ENCODE measurements at places on chromosomes 7 and 10. TPM values are rescaled to one million over a fixed set of nuclear protein-coding genes. Genes with fewer than 3 reads are reported as not detected.

DNA sequence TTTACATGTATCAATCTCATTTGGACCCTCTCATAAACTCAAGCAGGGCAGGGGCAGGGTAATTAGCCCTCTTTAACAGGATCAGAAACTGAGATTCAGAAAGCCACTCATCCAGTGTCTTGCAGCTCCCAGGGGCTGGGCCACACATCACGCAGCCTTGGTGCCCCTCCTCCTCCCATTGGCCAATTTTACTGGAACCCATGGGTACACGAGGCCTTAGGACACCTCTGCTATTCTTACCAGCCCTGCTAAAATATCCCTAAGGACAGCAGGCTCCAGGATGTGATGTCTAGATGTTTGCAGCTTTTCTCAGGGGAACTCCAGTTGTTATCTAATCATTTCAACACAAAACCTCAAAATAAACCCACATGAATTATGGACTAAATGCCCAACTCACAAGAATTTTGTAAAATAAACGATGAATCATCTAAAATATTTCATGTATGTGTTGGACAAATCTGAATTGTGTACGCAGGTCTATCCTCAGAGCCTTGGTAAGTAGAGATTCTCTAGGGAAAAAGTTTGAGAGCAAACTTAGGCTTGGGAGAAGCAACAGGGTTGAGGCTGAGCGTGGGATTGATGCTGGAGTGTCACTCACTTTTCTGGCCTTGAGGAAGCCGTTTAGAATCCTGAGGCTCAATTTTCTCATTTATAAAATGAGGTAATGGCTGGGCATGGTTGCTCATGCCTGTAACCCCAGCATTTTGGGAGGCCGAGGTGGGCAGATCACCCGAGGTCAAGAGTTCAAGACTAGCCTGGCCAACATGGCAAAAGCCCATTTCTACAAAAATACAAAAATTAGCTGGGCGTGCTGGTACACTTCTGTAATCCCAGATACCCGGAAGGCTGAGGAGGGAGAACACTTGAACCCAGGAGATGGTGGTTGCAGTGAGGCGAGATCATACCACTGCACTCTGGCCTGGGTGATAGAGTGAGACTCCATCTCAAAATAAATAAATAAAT, 69.7 kb upstream of the TNS3 start:
- DNase-seq = no peak

DNA sequence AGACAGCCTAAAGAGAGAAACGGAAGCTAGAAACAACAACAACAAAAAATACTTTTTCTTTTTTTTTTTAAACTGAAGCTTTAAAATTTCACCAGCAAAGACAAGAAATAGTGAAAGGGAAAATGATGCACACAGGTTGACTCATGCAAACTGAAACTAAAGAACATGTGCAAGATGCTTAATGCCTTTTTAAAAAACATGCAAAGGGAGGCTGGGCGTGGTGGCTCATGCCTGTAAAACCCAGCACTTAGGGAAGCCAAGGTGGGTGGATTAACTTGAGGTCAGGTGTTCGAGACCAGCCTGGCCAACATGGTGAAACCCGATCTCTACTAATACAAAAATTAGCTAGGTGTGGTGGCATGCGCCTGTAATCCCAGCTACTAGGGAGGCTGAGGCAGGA, 15.1 kb upstream of the CUBN start:
- DNase-seq = no peak

GRCh38 chr7:28542410-28542809, 130.1 kb downstream of the CREB5 start:
- no peak for DNase-seq

DNA sequence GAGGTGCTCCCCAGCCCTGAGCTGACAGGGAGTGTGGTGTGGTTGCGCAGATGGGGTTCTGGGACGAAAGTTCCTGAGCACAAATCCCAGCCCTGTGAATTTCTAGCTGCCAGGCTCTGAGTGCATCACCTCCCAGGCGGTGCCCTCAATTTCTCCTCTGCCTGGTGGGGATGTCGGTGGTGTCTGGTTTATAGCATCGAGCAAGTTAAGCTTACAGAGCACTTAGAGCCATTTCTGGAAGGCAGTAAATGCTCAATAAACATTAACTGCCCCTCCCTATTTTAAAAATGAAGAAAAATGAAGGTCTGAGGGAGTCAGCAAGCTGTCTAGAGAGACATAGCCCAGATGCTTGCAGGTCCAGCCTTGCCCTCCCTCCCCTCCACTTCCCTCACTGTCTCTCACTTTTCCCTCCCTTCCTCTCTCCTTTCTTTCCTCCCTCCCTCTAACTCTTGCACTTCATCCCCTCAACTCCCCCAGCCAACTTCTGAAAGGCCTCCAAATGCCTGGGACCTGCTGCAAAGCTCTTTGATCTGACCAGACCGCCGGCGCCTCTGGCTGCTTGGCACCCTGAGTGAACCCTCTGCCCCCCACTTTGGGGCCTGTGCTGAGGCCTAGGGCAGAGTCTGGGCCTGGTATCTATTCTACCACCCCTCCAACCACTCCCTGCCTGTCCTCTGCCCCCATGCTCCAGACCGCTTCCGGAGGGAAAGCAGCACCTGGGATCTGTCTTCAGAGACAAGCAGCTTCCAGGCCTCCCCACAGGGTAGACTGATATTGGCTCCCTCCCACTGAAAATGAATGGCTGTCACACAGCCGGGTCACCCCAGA, 438.3 kb downstream of the RPS24 start:
- no peak for DNase-seq

DNA sequence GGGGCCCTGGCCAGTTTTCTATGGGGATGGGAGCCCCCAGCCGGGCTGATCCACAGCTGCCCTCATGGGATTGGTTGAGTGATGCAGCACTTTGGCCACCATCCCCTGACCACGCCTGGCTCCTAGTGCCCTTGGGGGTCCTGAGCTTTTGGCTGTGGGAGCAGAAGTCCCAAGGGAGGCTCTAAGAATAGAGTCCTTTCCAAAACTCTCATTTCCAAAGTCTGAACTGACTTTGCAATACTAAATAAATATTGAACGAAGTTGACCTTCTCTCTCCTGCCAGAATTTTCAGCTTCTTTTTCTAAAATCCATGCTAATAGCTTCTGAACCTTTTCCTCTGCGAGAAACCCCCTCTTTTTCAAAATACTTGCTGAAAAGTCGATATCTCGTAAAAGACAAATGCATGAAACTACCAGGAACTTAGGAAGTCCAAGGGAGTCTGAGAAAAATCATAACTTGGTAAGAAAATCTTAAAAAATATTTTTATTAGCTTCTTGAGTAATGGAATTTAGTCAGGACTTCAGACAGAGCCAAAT, 62.7 kb upstream of the IGFBP3 start:
- no peak for DNase-seq

Gene WNT8B
- total RNA-seq = not detected

Gene FRMD4A
- 0.44 TPM for total RNA-seq

Gene TMEM176B
- total RNA-seq = 0.47 TPM

Gene GIMAP6
- 0.17 TPM for total RNA-seq
